ENCODE measurements at places on chromosomes 5 and 9.

DNA sequence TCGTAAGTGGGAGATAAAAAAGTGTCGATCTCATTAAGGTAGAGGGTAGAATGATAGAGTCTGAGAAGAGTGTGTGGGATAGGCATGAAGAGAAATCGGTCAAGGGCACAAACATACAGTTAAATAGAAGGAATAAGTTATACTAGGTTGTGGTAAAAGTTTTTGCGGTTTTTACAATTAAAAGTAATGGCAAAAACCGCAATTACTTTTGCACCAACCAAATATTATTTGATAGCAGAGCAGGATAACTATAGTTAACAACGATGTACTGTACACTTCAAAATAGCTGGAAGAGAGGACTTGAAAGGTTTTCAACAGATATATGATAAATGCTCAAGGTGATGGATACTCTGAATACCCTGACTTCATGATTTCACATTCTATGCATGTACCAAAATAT is 135.8 kb upstream of the CDH12 start:
- DNase-seq, result no peak

DNA sequence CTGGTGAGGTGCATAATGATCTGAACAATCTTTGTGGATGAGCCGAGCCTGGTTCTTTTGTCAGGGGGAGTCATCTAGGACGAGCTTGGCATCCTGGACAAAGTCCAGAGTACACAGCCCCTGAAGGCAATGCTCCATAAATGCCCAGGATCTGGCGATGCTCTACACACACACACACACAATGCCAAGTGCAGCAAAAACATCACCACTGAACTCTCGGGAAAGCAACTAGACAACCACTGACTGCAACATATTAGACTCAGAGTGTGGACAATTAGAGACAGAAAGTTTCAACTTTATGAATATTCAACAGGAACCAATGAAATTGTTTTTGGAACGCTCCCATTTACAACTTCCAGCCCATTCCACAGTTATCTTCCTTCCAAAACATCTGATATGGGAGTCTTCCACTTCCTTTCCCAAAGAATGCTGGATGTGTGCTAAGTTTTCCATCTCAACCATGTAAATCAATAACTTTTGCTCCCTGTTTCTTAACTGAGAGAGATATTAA is 227.6 kb upstream of the ANKRD55 start:
- no peak for DNase-seq

GRCh38 chr9:126357074-126357473 is 30.4 kb downstream of the MVB12B start:
- DNase-seq, result no peak

GRCh38 chr5:134879456-134879855 is 5.3 kb downstream of the TXNDC15 start:
- no peak for DNase-seq

DNA sequence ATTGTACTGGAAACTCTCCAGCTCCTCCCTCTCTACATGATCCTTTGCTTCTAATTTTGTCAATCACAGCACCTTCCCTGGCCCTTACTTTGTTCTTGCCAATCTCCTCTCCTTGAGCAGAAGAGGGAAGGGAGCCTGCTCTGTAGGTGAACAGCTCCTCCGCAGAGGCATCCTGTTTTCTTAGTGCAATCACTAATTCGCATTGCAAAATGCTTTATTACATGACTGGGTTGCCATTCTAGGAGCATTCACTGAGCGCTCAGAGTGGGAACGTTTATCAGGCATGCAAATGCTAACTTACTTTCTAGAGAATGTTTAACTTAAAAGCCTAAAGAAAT is 416 bp upstream of the SNX18 start:
- DNase-seq, result no peak

DNA sequence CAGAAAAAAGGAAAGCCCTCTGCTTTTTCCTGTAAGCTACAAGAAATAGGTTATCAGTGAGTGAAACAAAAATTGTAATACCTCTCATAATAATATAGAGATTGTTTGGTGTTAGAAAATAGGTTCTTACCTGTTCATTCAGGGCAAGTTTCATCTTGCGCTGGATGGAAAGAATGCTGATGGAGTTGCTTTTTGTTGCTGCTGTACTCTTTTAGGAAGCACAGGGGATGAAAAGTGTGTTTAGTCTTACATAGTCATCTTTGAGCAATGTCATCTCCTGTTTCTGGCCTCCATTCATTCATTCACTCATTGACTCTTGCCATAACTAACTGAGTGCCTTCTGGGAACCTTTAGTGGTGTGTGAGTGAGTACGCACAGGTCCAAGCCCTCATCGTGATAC is 6.4 kb downstream of the ENTREP1 start:
- no peak for DNase-seq

- no peak for DNase-seq
Observed at GRCh38 chr5:110853267-110853666, 114.5 kb downstream of the SLC25A46 start.

GRCh38 chr9:111003182-111003581 is 35.1 kb downstream of the LPAR1 start:
- no peak for DNase-seq

DNA sequence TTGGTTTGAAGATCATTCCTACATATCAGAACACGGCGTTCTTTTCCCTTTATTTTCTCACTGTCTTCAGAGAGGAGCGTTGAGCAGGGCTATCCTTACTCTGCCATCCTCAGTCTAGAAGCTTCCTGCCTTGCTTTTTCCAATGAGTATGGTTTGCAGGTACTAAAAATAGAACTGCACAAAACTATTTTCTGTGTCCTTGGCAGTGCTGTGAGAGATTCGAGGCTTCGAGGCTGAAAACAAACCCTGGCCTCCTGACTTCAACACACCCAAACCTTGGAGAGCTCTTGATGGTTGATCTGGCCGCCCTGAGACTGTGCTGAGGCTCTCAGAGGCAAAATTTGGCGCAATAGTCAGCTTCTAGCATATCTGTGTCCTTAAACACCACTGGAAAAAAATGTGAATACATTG is 78.9 kb downstream of the GOLPH3 start:
- no peak for DNase-seq

GRCh38 chr9:113957351-113957750 is 81.2 kb downstream of the ZNF618 start:
- no peak for DNase-seq

DNA sequence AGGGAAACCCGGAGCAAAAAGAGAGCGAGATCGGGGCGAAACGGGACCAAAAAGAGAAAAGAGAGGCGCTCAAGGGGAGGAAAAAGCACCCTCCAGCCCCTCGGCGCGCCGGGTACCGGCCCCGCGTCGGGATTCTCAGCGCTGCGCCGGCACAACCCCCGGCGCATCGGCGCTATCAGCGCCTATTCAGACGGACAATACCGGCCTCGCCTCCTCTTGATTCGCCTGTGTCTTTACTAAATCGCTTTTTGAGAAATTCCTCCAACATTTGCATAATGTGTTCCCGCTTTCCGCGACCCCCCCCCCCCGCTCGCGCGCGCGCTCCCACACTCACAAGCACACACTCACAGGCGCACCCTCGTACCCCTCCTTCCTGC is 578 bp downstream of the LHX6 start:
- no peak for DNase-seq

DNA sequence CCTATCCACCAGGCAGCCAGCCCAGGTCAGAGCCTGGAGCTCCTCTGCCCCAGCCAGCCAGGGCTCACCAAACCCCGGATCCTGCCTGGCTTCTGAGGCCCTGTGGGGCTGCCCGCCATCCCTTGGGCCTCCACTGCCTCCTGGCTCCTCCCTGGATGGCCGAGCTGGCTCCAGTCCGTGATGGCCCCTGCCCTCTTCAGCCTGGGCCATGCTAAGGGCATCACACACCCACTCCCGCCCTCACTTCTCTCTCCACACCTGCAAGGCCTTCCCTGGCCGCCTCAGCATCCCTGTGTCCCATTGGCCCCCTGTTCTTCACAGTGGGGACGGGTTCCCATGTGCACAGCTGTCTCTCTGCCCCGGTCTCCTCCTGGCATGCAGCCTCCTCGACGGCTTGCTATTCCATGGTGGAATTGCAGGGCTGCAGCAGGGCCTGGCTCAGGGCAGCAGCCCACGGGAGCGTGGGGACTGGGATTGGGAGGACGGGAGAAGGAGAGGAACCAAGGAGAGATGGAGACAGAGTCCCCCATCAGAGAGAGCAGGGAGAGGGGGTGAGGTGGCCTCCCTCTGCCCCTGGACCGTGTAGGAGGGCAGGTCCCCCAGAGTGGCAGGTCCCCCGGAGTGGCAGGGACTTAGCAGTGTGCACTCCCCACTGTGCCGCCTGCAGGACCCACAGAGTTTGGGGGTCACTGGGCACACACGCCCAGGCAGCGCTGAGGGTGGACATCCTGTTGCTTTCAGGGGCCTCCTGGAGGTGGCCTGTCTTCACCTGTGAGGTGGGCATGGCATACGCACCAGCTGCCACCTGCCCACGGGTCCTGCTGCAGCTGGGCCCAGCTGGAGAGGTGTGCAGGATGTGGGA is 16.7 kb upstream of the RNU6ATAC start:
- DNase-seq, result no peak

- no peak for DNase-seq
Observed at GRCh38 chr9:70352356-70352755, 62.1 kb downstream of the KLF9 start.

DNA sequence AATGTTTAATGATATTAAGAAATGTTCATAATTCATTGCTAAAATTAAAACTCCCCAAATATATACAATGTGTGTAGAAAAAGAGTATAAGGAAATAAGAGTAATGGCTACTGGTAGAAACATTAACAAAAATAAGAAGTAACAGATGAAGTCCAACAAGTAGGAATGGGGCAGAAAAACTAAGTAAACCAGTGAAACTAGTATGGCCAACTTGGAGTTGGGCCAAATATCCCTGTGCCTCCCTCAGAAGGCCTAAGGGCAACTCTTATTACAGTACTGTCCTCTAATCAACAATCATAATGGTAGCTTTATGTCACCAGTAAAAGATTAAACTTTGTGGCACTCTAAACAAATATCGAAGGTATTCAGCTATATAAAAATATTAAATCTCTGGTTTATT is 93.5 kb downstream of the SSBP2 start:
- no peak for DNase-seq

- no peak for DNase-seq
Observed at GRCh38 chr9:87643107-87643650, 82.7 kb upstream of the CTSL start.

- no peak for DNase-seq
Observed at GRCh38 chr9:82920154-82920553, 142.8 kb downstream of the RASEF start.

DNA sequence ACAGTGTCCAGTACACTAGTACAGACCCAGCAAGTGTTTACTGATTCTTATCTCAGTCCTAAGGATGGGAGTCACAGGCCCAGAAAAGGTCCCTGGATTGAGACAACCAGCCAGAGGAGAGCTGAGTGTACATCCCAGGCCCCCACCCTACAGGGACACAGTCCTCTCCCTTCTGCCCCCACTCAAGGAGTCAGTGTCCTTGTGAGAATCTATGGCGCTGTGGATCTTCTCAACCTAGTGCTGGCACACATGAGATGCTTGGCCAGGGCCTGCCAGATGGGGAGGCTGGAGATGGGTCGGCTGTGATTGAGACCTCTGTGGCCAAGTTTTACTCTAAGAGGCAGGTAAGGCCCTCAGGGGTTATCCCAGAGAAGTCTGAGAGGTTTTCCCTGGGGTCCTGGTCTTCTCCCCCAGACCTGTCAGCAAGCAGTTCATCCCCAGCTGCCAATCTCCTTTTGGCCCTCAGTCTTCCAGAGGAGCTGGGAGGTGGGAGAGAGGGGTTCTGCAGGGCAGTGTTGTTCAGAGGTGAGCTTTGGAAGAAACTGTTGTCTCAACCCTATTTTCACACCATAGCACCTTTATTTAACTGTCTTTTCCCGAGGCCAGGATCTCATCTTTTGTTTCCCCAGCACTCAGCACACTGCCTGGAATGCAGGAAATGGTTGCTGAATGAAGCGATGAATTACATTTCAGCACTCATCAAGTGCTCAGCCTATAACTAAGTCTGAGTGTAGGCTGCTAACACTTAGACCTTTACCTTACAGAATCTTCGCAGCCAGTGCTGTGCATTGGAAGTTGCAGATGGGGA is 3.2 kb upstream of the NSD1 start:
- DNase-seq, result no peak

DNA sequence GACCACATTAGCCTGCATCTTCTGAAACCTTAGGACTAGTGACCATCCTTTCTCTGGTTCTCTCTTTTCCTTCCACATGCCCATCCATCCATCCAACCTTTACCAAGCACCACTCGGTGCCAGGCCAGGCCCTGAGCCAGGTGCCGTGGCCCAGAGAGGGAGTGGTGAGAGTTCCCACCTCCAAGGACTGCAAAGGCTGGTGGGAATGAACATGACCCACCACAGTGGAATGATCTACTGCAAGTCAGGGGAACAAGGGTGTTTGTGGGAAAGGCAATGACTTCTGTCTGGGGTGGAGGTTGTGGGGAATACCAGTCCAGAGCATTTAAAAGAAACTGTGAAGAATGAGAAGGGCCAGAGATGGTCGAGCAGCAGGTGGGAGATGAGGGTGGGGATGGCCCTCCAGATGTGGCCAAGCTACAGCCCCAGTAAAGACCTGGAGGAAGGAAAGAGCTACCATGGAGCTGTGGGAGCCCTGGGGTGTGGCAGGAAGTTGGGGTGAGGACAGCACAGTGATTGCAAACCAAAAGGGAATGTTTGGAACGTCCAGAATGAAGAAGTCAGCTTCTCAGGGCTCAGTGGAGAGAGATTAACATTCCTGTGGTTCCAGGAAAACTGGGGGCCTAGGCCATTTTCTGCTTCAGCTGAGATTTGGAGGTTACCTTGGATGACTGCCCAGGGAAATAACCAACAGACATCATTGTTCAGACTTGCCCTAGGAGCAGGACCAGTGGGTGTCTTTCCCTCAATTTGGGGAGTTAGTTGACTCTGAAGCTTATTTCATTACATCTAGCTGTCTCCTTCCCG is 30.7 kb upstream of the CORO2A start:
- no peak for DNase-seq

DNA sequence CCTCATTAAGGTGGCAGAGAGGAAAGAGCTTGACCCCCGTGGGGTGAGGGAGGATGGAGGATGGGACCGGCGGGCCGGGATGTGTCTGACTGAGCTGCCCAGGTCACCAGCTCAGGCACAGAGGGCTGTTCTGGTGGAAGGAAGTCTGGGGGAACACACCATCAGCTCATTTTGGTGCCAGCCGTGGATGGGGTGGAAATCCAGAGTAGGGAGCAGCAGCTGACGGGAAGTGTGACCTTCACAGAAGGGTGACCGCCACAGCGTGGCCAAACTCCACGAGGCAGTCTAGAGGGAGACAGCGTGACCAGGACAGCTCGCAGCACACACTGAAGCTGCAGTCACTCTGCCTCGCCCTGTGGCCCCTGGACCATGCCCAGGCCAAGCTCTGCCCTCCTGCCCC is 45.3 kb upstream of the PHYKPL start:
- DNase-seq, result no peak

DNA sequence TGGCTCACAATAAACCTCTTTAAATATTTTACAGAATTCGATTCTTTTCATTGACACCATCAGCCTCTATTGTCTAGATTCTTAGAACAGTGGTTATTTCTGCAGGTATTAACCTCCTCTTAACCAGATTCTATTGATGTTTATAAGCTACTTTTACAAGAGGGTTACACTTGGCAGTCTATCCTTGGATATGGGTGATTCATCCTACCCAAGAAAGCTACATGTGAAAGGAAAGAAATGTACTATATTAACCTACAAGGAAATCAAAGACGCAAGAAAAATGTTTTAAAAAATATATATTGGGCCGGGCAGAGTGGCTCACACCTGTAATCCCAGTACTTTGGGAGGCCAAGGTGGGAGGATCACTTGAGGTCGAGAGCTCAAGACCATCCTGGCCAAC is 16.7 kb downstream of the SLC25A25 start:
- DNase-seq, result no peak

- DNase-seq, result no peak
Observed at GRCh38 chr5:152164860-152165259, 240.2 kb upstream of the GLRA1 start.

GRCh38 chr5:109911731-109912130 is 222.0 kb downstream of the MAN2A1 start:
- no peak for DNase-seq

GRCh38 chr9:124779368-124780059 is 2.6 kb downstream of the OLFML2A start:
- DNase-seq, result no peak
